ENCODE measurements at places on chromosomes 1 and 21.

- peak; percentile 80 for DNase-seq
These were observed 33.0 kb downstream of the PIK3C2B start for GRCh38 chr1:204461331-204462228.

DNA sequence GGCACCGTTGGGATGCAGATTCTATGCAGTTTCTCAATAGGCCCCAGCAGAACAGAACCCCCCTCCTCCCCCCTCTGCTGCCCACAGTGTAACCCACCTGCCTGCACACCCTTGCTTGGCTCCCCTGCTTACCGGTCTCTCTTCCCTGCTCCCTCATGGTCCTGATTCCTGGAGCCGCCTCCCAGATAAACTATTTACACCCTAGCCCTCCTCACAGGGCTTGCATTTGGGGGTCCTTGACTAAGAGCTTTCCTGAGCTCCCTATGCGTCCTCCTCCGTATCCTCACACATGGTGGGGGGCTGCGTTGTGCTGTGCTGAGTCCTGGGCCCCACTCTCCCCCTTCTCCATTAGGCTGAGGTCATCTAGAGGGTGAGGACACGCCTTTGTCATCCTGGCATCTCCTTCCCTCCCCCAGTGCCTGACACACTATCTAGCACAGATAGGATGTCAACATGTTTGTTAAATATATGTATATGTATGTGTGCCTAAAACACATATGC is 121.9 kb downstream of the GRIK3 start:
- no peak for DNase-seq

DNA sequence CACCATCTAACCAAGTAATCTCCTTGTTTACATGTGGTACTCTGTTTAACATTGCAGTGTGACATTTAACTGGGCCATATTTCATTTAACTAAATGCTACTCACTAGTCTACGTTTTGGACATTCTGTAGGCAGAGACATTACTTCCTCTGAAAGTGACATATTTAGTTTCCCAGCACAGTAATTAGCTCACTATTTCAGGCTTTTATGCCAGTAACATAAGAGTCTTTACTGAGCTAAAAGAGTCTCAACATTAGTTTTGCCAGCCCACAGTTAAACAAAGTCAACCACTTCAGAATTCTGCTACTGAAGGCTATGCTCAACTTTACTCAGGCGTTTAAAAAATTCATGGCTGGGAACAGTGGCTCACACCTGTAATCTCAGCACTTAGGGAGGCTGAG is 2.6 kb upstream of the TNFRSF9 start:
- no peak for DNase-seq

DNA sequence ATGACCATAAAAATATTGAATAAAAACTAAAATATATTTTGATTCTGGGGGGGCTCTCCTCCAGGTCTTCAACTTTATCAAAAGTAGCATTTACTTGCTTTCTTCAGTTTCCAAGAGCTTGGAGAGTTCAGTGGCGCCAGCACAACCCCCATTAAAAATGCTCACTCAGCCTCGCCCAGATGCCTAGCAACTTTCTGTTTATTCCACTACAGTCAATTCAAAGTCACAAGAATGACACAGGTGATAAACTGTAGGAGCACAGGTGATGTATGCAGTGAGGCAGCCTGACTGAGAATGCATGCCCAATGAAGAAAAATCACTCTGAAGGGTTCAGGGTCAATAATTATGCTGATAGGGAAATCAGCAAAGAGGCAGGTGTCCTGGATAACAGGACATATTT is 159.4 kb upstream of the ATP1B1 start:
- no peak for DNase-seq

DNA sequence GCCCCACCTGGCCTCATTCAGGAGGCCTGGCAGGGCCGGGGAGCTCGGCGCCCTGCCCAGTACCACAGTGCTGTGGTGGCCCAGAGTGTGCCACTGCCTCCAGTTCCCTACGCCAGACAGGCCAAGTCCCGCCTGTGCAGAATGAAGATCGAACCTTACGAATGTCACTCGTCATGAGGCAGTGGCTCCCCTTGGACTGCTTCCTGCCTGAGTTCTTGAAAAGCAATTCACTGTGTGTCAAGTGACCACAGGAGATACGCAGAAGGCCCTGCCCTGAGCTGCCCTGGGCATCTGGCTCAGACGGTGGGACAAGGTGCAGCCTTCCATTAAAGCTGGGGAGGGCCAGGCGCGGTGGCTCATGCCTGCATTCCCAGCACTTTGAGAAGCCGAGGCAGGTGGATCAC is 49.6 kb upstream of the LRP8 start:
- no peak for DNase-seq

- peak; percentile 89 for DNase-seq
These were observed 16.1 kb upstream of the LRRC8D start for GRCh38 chr1:89804642-89805237.

- no peak for DNase-seq
These were observed 46.5 kb downstream of the ZNHIT6 start for GRCh38 chr1:85661767-85662166.

DNA sequence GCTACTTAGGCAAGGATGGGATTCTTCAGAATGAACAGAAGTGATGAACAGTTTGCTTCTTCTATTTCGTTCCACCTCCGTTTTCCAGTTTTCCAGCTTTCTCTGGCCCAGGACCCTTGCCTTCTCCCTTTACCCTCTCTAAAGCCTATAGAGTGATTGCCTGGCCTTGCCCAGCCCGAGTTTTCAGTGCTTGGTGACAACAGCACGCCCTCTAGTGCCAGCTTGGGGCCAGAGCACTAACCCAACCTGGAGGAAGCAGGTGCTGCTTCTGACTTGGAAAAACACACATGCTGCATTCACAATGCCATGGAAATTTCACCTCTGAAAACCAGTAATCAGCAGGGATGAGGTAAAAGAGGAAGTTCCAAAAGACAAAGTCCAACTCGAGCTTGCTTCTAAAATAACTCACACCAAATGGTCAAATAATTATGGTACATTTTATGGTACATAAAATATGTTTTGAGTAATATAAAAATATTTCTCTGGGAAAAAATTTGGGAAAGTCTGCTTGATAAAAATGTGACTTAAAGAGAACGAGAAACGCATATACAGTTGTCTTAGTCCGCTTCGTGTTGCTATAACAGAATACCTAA is 26.1 kb downstream of the UBE2T start:
- peak; percentile 70 for DNase-seq

DNA sequence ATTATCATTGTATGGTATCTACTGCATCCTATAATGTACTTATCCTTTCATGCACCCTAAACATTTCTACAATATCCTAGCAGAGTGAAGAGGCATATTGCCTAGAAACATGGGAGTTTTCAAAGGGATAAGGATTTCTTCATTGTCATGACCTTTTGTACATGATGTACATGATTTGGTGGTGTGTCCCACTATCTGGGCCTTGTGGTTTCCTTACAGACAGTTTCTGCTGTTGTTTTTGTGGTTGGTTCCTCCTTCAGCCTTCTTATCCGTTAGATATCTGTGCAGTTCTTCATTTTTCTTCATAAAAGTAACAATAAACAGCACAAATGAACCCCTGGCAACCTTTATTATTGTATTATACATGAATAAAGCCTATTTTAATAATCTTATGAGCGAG is 70.4 kb upstream of the BACH1 start:
- DNase-seq = no peak

GRCh38 chr21:36479415-36480402 is at the start of gene CLDN14:
TSS of gene CLDN14 (minus strand) at chr21:36480122. CDS start at chr21:36461695, 18,427 bp downstream.
- peak; percentile 40 for DNase-seq

DNA sequence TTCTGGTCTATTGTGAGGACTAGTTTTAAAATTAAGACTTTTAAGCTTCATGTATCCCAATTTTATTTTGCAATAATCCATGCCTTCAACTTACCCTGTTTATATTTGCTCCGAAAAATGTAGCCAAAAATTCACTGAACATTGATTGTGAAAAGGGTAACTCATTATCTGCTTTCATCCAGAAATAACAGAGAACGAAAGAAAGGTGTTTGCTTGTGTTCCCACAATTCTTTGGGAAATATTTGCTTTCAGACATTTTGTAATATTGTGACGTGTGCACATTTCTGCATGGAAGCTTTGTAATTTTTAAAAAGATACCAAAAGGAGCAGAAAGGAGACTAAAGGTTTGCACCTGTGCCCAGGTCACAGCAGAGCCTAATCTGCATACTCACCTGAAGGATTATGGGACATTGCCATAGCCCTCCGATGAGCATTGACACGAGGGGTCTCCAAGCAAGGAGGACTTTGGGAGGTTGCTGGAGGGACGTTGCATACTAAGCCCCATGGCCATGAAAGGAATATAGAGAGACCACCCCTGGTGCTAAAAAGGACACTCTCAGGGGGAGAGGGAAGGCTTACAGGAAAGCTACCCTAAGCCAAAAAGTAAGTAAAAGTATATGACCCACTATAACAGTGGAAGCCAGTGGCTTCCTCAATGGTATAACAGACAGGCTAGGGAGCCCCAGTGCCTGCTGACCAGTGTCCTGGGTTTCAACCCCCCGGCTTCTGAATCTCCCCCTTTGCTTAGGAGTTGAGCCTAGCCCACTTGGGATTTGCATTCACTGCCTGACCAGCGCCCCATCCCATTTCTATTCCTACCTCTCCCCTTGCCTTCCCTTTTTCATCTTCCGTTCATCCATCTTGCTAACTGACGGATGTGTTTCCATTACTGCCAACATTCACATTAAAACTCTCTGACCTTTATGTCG is 148.6 kb upstream of the ZC3H12A start:
- DNase-seq = no peak

DNA sequence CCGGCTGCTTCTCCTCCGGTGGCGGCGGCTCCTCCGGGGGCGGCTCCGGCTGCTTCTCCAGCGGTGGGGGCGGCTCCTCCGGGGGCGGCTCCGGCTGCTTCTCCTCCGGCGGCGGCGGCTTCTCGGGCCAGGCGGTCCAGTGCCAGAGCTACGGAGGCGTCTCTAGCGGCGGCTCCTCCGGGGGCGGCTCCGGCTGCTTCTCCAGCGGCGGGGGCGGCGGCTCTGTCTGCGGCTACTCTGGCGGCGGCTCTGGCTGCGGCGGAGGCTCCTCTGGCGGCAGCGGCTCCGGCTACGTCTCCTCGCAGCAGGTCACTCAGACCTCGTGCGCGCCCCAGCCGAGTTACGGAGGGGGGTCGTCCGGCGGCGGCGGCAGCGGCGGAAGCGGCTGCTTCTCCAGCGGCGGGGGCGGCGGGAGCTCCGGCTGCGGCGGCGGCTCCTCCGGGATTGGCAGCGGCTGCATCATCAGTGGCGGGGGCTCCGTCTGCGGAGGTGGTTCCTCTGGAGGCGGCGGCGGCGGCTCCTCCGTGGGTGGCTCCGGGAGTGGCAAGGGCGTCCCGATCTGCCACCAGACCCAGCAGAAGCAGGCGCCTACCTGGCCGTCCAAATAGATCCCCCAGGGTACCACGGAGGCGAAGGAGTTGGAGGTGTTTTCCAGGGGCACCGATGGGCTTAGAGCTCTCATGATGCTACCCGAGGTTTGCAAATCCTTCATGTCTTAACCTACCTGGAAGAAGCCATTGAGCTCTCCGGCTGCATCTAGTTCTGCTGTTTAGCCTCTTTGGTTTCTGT is 2.0 kb downstream of the LORICRIN start:
- DNase-seq = no peak
